Glutamatergic neuron (in vitro differentiated cells): ENCODE measurements at places on chromosomes 2 and 18. TPM values are rescaled to one million over a fixed set of nuclear protein-coding genes. Genes with fewer than 3 reads are reported as not detected.

GRCh38 chr18:23020555-23021294, 87.6 kb downstream of the RBBP8 start:
- no peak for DNase-seq

DNA sequence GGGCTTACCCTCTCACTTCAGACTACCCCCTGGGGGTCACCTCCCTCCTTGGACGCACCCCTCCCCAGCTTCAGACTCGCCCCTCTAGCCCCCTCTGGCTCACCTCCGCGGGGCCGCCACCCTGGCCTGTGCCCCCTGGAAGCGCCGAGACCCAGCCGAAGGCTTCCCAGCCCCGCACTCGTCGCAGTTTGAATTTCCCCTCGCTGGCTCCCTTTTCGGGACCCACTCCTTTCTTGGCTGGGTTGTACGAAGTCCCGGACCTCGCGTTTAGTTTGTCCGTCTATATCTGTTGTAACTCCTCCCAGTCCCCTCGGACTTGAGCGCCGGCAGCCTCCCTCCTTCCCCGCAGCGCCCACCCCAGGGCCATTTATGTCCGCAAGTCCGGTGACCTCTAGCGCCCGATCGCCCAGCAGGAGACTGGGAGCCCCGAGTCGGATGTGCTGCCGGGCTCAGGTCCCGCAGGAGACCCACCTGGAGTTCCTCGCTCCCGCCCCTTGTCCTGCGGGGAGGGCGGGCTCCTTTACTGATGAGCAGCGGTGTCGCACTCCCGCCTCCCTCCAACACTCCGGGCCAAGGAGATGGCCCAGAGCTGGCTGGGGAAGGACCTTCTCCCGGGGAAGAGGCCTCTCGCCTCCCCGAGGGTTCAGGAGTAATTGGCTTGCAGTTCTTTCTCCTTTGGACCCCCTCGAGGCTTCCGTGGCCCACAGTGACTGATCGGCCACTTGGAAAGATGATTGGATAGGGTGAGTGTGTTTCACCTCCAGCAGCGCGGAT, 692 bp upstream of the RAX start:
- peak; percentile 32 for DNase-seq

DNA sequence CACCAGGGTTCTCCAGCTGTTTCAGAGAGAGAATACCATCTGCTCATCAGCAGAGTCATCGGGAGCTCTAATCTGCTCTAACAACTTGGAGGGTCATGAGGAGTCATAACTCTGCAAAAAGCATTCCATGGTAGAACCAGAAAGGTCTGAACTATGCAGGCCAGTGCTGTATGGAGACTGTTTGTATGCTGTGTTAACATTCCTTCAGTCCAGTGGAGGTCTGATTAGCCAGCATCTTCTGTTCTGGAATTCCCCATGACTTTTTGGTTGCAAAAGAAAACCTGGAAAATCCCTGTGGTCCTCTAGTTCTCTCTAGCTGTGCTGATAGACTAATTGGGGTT, 9.4 kb upstream of the ITGB6 start:
- DNase-seq: no peak

- peak; percentile 35 for DNase-seq
These were observed 458.6 kb downstream of the FBXO15 start for GRCh38 chr18:73688851-73689711.

- no peak for DNase-seq
These were observed 241.6 kb downstream of the CDCA7 start for GRCh38 chr2:173596244-173596643.

GALM gene
- total RNA-seq: 1.0 TPM

DNA sequence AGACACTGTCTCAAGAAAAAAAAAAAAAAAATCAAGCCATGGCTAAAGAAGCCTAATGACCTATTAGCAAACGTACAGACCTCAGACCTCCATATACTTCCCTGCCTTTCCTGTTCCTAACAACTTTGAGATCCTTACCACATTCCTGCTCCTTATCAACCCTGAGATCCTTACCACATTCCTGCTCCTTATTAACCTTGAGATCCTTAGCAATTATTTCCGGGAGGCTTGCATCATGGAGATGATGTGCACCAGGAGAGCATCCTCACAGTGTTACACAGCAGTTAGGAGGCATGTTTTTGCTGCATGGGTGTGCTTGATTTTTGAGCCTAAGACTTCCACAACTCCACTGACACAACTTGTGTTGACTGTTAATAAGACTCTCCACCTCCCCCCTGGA, 54.6 kb upstream of the RASGRP3 start:
- DNase-seq: no peak

DNA sequence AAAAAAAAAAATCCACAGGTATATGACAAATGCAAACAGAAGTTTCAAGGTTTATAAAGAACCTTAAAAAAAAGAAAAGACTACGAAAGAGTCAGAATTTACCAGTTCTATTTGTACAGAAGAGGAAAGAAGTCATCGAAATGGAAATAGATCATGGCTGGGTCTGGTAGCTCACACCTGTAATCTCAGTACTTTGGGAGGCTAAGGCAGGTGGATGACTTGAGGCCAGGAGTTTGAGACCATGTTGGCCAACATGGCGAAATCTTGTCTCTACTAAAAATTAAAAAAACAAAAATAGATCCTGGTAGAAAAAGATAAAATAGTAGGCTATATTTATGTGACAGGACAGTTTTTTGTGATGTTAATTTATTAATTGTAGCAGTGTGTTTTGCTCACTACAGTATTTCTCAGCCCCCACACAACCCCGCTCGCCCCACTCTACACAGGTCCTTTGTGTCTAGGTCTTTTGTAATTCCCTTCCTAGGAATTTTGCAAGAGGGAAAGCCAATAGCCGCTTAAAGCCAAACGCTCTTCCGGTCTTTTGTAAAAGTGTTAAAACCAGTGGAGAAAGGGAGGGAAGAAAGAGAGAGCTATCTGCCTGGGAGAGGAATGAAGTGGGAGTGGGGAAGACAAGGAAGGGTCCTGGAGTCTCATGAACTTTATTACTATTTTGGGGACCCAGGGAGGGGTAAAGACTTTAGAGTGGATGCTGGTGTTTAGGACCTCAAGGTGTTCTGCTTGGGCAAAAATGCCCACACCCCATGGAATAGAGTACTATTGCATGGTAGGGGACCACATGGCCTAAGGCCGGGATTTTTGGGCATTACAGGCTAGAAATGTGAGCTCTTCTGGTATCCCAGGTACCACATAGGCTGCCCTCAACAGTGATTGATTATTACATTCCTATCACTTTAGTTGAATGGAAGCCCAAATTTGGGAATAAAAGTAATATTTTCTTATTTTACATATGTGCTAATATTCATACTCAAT, 59.4 kb upstream of the XPO1 start:
- DNase-seq: no peak
